ENCODE measurements at places on chromosomes 5 and 9.

GRCh38 chr5:136309932-136310598 is 55.3 kb downstream of the TRPC7 start:
- no peak for DNase-seq

DNA sequence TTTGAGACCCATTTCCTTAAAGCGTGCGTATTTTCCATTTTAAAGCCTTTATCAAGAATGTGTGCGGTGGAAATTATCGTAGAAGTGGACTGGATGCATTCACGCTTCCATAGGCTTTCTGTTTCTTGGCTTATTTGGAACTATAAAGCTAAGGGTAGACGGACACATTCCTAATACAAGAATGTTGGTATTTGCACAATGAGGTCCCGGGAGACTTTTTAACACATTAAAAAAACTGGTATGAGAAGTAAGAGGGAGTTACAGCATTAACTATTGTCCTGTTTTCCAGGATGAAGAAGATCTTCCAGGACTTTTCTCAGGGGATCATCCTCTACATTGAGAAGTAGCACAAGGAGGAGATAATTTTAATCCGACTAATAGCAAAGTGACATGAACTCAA is 653.0 kb downstream of the MTRR start:
- no peak for DNase-seq

DNA sequence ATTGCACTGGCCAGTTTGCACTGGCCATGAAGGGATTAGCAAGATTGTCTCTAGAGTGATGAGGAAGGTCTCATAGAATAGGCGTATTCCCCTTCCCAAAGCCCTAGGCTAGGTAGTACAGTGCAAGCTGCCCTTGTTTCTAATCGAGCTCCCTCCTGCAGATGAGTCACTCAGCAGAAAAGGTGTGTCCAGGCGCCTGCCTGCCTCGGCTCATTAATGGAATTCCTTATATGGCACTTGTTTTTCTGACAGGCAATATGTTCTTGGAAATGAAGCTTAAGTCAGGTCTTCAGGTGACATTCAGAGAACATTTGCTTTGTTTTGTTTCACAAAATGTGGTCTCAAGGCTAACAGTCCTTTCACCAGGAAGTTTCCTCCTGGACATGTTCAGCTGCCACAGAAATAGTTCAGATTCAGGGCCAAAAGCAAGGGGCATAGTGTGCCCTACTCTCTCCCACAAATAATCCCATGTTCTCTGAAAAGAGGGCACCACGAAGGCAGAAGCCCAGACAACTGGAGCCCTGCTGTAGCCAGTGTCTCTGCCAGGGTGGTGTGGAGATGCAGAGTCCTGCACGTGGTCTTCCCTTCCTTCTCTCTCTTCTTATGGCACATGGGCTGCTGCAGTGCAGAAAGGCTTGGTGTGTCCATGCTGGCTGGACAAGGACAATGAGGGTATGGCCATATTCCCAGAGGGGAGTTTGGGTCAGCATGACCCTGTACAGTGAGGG is 281.1 kb upstream of the MAP3K1 start:
- peak; percentile 78 for DNase-seq

DNA sequence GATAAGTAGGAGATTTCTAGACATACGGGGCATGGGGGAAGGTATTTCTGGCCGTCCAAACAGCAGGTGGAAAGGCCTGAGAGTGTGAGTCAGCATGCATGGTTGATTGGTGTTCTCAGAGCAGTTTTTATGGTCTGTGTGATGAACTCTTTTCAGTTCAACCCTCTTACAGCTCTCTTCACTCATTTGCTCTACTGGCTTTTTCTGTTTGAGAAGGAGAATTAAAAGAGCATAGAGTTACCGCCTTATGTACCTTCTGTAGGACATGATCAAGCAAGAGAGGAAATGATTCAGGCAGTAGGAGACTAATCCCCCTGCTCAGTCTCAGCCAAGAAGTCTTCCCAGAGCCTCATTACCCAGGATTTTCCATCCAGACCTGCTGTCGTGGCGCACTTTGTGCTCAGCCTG is 92.4 kb downstream of the PRDM6 start:
- no peak for DNase-seq

DNA sequence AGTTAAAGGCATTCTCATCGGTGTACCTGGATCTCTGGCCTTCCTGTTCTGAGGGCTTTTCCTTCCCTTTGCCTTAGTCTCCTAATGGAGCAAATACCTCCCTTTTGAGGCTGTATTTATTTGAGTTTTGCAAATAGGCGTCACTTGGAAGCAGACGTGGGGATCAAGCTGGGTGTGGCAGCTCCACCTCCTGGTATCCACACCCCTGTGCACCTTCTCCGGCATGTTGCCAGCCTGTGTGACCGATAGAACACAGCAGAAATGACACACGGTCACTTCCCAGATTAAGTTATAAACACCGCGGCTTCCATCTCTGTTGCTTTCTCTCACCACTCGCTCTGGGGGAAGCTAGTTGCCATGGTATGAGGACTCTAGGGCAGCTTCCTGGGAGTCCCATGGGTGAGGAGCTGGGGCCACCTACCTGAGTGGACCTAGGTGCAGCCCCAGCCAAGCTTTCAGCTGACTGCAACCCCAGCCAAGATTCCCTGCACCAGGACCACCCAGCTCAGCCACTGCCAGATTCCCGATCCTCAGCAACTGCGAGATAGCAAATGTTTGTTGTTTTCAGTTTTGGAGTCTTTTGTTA is 214.4 kb upstream of the MVB12B start:
- DNase-seq, result no peak

GRCh38 chr9:93874242-93874641 is 80.9 kb downstream of the BARX1 start:
- no peak for DNase-seq

GRCh38 chr5:33675958-33676464 is 215.8 kb downstream of the ADAMTS12 start:
- DNase-seq, result no peak

GRCh38 chr9:129901993-129902739 is 66.9 kb downstream of the USP20 start:
- no peak for DNase-seq

DNA sequence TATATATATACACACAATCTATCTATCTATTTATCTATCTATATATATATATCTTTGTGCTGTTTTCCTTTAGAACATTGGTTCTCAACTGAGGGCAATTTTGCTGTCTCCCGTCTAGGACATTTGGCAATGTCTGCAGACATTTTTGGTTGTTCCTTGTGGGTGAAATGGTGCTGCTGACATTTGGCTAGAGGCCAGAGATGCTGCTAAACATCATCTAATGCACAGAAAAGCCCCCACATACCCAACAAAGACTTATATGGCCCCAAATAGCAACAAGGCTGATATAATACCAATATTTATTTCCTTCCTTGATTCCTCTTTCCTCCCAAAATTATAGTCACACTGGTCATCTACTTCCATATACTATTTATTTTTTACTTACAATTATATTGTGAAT is 197.5 kb downstream of the TRPM3 start:
- no peak for DNase-seq

DNA sequence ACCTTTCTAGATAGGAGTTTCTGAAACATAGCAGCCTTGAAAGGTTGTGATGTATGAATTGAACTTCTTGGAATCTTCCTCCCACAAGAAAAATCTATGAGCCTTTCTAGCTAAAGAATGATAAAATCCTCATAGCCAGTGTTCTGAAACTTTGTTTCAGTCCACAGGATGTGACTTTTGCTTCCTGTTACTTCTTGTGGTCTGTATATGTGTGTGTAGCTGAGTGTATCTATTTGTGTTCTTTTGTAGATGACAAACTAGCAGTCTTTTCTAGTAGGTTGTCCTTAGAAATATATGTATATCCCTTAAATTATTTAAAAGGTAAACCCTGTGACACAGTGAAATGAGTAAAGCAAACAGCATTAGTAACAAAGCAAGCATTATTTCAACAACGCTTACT is 188.8 kb downstream of the MRPS30 start:
- no peak for DNase-seq

- DNase-seq, result no peak
Observed at GRCh38 chr9:82883436-82883835, 179.5 kb downstream of the RASEF start.

DNA sequence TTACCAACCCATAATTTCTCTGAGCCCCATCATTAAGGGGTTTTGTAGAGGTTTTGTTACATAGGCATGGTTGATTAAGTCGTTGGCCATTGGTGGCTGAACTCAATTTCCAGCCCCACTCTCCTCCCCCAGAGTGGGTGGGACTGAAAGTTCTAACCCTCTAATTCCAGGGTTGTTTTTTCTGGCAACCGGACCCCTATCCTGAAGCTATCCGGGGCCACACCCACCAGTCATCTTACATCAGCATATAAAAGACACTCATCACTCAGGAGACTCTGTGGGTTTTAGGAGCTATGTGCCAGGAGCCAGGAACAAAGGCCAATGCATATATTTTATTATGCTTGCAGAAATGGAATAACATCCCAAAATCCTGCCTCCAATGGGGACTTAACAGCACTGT is 186.0 kb downstream of the NXNL2 start:
- DNase-seq, result no peak

- DNase-seq, result no peak
Observed at GRCh38 chr9:132364068-132364467, 9.3 kb upstream of the SETX start.

- DNase-seq, result no peak
Observed at GRCh38 chr5:125578551-125578950, 832.1 kb upstream of the ZNF608 start.

- no peak for DNase-seq
Observed at GRCh38 chr5:145629047-145629446, 206.1 kb downstream of the PRELID2 start.

DNA sequence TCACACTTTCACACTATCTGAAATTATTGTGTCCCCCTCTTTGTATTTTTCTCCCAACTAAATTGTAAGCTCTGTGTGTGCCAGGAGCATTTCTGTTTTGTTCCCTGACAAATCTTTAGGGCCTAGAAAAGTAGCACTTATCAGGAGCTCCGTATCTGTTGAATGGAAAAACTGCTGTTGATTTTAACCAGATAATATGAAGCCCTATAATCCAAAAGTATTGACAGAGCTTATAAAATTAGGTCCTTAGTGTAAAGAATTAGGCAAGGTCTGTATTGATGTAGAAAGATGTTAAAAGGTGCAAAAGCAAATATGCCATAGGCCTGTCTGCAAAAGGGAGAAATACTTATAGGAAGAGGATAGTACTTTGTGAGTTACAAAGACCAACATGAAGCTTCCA is 109.4 kb upstream of the ISL1 start:
- DNase-seq, result no peak

- DNase-seq, result peak; percentile 3
Observed at GRCh38 chr5:176995896-176996767, 10.4 kb downstream of the UIMC1 start.

- DNase-seq, result no peak
Observed at GRCh38 chr5:115686738-115687074, 60.9 kb upstream of the TMED7 start.

DNA sequence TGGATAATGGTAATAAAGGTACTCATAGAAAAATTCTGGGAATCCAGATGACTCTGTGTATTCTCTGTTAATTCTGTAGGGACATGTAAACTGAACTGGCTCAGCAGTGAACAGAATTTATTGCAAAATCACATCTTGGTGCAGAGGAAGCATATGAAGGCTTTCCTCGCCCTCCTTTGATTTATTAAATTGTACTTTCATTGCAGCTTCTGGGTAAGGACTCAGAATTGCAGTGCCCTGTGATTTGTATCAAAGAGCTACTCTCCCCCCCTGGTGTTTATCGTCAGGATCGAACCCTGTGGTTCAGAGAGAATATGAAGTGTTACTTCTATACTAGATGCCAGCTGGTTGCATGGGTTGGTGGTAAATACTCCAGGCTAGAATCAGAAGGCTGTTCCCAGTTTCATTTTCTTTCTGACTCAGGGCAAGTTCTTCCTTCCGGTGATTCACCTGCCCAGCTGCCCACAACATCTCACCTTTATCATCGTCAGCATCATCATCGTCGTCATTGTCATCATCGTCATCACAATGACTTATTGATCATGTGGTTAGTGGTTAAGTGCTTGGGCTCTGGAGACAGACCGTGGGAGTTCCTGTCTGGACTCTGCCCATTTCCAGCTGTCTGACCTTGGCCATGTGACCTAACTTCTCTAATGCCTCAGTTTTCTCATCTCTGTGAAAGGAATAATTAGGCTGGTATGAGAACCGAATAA is 238.8 kb downstream of the ARHGAP26 start:
- peak; percentile 91 for DNase-seq

- no peak for DNase-seq
Observed at GRCh38 chr9:38343552-38343951, 49.0 kb upstream of the ALDH1B1 start.

DNA sequence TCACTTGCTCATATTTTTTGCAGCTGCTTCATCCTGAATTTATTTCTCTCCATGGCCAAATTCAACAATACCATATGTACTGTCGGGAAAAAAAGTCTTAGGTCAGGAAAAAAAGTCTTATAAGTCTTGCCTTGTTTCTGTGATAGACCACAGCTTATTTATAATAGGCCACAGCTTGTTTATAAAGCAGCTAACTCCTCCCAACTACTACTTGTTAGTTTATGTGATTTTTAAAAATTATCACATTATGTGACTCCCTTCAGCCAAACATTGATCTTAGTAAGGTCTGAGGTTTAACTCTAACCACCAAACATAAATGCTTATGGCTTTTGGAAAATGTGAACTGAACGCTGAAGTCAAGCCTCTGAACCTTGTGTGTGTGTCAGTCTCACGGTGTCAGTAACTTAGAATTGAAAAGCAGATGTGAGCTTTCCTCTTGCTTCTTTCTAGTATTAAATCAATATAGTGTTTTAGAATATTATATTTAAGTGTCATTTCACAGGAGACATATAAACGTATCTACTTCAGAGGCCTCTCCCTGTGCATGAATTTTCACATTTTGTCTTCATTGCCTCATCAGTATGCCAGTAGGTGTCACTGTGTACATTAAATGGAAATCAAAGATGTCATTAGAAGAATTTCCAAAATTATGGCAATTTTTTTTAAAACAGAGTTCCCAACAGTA is 51.3 kb downstream of the SNX24 start:
- DNase-seq, result no peak

GRCh38 chr9:104068546-104068945 is 25.6 kb upstream of the SMC2 start:
- DNase-seq, result no peak

GRCh38 chr9:136629001-136629878 is 33.5 kb upstream of the EGFL7 start:
- no peak for DNase-seq

GRCh38 chr5:39015743-39016586 is 58.2 kb downstream of the RICTOR start:
- DNase-seq, result no peak

GRCh38 chr5:17054911-17055310 is 118.8 kb upstream of the MYO10 start:
- DNase-seq, result no peak

DNA sequence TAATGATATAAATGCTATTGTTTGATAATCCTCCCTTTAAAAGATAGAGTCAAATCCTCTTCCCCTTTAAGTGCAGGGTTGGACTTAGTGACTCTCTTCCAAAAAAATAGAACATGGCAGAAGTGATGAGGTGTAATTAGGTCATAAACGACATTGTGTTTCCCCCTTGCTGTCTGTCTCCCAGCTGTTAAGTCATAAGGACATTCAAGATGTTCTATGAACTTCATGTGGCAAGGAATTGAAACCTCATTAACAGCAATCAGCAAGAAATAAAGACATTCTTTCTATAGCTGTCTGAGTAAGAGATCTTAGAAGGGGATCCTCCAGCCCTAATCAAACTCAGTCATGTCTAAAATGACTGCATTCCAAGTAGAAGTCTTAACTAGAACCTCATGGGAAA is 3.3 kb upstream of the SLC25A46 start:
- DNase-seq, result no peak
